ENCODE measurements at places on chromosomes 12 and 14.

DNA sequence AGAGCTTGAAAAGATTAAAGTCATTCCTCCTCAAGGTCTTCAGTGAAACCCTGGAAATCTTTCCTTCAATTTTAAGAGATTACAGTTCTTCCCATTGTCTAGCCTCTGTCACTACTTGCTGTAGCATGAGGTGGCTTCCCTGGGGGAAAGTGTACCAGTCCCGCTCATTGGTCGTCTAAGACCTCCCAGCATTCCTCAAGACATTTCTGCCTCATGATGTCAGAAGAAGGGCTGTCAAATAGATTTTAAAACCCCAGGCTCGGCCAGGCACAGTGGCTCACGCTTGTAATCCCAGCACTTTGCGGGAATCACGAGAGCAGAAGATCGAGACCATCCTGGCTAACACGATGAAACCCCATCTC lies 46.7 kb downstream of the SMUG1 start:
- DNase-seq: no peak

GRCh38 chr12:53751336-53752191 lies at the start of gene CISTR:
Gene CISTR (minus strand): TSS chr12:53751979.
- peak; percentile 78 for DNase-seq

- no peak for DNase-seq
Measured at GRCh38 chr14:86003998-86004397, 474.1 kb downstream of the FLRT2 start.

- DNase-seq: no peak
Measured at GRCh38 chr14:81565441-81566290, 32.0 kb upstream of the SEL1L start.

DNA sequence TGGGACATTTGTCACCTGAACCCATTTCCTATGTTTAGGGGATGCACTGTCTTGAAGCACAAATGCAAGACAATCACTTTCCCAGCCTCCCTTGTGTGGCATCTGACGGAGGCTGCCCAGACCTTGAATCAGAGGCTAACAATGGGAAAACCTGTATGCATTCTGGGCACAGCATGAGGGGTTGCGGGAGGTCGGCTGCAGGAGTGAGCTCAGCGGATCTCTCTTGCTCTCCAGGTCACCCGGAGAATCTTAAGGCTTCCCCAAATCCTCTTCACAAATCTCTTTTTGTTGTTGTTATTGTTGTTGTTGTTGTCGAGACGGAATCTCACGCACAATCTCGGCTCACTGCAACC lies 15.3 kb downstream of the NFKBIA start:
- no peak for DNase-seq

GRCh38 chr14:35632676-35633075 lies 98.7 kb downstream of the INSM2 start:
- DNase-seq: no peak

GRCh38 chr14:43360239-43360638 lies 1146.8 kb downstream of the FSCB start:
- no peak for DNase-seq

GRCh38 chr12:56110571-56110970 lies 5.9 kb upstream of the RPL41 start:
- DNase-seq: no peak

DNA sequence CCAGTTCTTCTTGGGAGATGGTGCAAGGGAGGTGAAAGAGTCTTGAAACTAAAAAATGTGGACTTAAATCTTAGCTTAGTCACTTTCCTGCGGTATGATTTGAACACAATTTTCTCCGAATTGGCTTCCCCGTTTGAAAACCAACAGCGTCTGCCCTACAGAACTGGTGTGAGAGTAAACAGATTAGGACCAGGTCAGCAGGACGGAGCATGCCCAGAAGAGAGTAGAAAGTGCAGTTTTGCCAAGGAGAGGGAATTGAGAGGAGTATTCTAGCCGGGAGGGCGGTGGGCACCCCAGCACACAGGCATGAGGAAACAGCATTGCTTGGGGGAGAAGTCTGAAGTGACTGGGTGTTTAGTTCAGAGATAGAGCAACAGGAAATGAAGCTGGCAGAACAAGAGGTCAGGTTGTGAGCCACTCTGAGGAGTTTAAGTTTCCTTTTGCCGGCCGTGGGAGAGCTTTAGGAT lies 927.1 kb downstream of the VRK1 start:
- no peak for DNase-seq

GRCh38 chr12:94140556-94140955 lies 7.8 kb upstream of the PLXNC1 start:
- DNase-seq: no peak

DNA sequence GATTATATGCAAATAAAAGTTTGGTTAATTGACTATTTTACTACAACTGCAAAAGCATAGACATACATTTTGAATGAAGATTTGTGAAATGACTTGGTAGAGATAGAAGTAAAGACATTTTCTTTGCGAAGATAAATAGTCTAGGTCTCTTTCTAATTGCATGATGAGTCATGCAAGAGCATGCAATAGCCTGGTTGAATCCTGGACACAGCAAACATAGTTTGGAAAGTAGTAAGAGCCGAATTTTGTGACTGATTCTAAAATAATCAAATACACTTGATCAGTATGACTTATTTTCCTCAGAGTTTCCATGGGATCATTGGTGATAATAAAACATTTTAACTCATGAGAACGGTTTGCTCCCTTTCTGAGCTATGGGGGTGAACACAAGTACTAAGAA lies 27.7 kb upstream of the CAND1 start:
- DNase-seq: no peak

DNA sequence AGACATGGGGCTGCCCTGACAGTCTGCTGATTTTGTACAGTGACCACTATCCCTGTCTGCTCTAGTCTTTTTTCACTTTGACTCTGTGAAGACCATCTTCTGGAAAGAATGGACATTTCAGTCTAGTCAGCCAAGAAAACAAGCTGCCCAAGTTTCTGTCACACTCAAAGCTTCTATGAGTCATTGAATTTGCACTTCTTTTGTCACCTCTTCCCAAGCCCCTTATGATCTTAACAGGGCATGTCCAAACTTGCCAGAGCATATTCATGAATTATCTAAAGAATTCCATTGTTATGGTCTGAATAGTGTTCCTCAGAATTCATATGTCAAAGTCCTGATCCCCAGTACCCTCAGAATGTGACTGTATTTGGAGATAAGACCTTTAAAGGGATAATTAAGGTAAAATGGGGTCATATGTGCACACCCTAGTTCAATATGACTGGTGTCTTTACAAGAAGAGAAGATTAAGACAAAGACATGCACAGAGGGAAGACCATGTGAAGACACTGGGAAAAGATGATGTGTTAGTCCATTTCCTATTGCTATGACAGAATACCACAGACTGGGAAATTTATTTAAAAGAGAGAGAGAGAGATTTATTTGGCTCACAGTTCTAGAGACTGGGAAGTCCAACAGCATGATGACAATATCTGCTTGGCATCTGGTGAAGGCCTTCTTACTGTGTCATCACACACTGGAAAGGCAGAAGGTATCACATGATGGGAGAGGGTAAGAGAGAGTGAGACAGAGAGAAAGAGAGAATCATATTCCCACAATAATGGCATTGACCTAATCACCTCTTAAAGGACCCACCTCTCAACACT lies 242.6 kb downstream of the BTG1 start:
- no peak for DNase-seq

DNA sequence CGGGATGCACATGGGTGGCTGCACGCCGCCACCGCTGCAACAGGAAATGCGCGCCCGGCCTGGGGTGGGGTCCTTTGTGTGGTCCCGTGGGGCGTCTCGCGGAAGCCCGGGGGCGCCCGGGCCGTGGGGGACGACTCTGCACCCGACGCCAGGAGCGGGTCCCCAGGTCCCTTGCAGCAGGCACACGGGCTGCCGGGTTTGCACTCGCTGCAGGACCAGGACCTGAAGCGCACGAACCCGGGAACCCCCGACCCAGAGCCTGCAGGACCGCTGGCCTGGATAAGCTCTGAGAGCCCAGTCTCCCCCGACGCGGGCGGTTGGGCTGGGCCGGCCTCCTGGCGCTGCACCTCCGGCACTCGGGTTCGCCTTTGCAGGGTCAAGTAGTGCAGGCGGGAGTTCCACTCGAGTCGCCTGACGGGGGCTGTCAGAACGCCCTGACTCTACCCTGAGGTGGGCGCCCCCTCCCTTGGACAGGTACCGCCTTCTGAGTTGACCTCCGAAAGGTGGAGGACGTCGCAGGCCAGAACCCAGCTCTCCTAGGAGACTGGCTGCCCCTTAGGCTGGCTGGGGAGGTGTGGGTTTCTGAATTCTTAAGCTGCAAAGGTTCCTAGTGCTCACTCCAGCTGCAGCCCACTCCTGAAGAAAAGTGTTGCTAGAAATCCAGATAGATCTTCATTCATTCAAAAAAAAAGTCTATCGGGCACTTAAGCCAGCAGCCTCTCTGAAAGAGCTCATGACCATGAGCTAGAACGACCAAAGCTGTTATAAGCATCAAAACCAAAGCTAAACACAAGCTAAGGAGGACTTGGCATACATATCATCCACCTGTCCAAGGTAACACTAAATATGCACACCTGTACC lies 68.0 kb downstream of the RNF34 start:
- DNase-seq: peak; percentile 81

DNA sequence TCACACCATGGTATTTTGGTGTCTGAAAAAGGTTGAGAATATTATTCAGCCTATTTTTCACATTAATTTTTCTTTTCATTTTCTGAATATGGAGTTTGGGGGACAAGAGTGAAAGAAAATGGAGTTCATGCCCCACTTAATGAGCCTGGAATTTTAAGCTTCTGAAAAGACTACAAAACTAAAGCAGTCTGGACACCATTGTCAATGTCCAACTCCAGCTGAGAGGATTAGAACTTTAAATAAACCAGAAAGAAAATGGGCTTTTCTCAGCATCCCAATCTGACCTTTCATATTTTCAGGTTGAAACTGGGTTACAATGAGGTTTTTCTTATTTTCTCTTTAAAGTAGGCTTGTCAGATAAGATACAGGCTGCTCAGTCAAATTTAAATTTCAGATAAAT lies 207.7 kb downstream of the SLC6A15 start:
- no peak for DNase-seq

DNA sequence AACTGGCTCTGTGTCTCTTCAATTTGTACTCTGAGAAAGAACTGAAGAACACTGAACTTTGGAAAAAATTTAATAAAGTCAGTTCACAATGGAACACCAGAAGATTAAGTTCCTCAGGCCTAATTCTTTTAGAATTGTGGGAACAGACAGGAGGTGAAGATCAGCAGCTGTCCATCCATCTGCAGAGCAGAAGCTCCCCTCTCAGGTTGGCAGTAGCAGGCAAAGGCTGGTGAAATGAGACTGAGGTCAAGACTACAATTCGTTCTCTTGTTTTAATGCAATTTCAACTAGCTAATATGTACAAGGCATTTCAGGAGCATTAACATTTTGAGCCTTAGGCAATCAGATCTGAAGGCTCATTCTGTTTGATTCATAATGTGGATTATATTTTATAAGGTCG lies 10.3 kb upstream of the TRHDE start:
- no peak for DNase-seq

GRCh38 chr12:131835616-131836171 lies 7.5 kb downstream of the MMP17 start:
- DNase-seq: no peak

DNA sequence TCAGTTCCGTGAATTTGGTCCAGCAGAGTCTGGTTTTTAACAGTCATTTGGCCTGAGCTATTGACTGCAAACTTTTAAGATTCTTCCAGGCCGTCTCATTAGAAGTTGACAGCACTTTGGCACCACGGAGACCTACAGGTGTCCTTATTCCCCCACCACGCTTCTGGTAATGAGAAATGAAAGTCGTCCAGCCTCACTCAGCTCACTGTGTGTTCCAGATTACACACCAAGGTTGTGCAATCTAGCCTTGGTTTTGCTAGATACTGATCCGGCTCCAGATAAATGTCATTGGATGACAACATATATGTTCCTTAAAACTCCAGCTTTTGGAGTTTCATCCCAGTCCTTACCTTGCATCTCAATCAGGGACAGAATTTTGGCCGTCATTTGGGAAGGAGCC lies 210.4 kb downstream of the CHST11 start:
- DNase-seq: no peak

DNA sequence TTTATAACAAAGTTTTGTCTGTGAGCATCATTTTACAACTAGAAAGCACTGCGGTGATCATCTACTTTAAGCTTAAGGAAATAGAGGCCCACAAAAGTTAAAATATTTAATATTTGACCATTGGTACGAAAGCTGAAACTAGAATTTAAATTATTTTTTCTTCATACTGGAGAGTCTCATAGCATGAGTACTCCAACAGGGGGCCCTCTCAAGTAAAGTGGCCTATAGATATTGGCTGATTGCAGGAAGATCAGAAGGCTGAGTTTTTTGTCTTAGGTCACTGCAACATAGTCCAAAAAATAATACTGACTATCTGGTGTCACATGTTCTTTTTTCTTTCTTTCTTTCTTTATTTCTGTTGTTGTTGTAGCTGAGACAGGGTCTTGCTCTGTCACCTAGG lies 75.3 kb upstream of the ZDHHC17 start:
- DNase-seq: no peak

DNA sequence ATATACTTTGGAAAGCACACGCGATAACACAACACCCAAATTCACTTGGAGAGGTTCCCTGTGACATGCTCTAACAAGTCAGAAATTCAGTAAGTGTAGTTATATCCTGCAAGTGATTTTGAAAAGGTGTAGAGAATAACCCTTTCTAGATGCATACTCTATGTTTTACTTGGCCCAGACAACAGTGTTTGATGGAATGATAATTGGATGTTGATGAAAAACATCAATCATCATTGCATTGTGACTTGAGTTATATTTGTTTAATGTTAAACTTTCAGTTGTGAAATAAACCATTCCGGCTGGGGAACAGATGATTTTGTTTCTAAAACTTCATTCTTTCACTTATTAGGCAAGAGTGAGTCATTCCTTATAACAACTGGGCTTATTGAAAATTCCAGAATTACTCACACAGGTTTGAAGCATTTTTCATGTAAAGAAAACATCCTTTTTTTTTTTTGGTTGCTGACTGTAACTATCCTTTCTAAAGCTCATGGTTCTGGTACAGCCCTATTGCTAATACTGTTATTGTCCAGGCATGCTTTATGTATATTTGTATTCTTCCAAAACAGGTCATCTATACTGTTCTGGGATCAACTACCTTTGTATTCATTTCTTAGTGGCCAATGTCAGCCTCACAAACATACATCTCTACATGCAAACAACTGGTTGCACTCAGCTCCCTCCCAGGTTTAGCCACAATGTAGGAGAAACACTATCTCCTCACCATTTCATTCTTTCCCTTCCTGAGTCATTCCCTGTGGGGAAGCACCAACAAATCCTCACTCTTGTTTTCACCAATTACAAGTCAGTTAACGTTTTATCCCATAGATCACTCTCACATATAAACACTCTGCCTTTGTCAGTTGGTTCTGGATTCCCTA lies 121.2 kb upstream of the LRIG3 start:
- DNase-seq: no peak

GRCh38 chr14:20522332-20522731 lies 17.0 kb downstream of the RNASE10 start:
- no peak for DNase-seq
